ENCODE measurements at places on chromosomes 12 and 14. TPM values are rescaled to one million over a fixed set of nuclear protein-coding genes. Genes with fewer than 3 reads are reported as not detected.

- no peak for DNase-seq
These were observed 67.3 kb downstream of the HSPB8 start for GRCh38 chr12:119245904-119246494.

GRCh38 chr14:60956632-60957031 lies 24.2 kb downstream of the TRMT5 start:
- no peak for DNase-seq

The DPPA3 gene
- polyA plus RNA-seq: not detected

DNA sequence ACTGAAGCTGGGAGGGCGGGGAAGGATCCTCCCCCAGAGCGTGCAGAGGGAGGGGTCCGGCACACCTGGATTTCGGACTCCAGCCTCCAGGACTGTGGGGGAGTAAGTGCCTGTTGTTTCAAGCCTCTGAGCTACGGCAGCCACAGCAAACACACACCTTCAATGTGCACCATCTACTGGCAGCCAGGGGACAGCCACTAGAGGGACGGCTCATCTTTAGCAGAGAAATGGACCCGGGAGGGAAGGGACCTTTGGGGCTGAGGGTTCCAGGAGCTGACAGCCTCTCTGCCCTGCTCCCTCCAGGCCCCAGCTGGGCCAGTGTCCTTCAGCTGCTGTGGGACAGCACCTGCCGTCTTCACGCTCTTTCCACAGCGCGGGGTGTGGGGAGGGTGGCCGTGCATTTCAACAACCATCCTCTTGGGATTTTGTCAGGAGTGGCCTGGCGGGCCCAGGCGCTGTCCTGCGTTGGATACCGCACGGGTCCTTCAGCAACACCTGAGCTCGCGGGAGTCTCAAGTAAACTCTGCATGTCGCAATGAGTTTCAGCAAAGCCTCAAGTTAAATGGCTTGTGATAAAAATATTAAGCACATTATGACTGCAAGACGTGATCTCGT lies 209.2 kb upstream of the C14orf180 start:
- DNase-seq: no peak

- peak; percentile 76 for DNase-seq
These were observed 83.0 kb downstream of the LRRC9 start for GRCh38 chr14:60002819-60003492.

- DNase-seq: no peak
These were observed 777 bp downstream of the ASCL1 start for GRCh38 chr12:102958073-102958829.

The CCDC91 gene
- 22.1 TPM for polyA plus RNA-seq

- DNase-seq: no peak
These were observed 171.4 kb downstream of the EMP1 start for GRCh38 chr12:13367973-13368372.

- DNase-seq: no peak
These were observed 64.5 kb downstream of the SPTB start for GRCh38 chr14:64815257-64815656.

The ING4 gene
- polyA plus RNA-seq: 73.6 TPM

GRCh38 chr12:106901276-106901675 lies 54.4 kb upstream of the TMEM263 start:
- no peak for DNase-seq

The SLC6A15 gene
- polyA plus RNA-seq: 2.5 TPM

DNA sequence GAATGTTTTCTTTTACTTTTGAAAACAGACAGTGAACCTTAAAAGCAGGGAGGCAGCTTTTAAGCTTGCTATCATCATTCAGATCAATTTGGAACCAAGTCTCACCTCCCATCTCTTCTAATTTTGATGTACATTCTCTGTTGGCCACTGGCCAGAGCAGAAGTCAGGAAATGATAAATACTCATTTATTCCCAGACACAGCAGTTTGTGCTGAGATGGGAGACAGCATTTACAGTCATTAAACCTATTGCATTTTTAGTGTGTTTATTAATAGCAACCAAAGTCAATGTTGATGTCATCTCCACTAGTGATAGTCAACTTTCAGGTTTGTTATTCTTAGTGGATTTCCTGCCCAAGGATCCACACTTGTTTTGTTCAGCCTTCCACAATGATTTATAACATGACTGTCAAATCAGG lies 320.0 kb upstream of the ATP2B1 start:
- no peak for DNase-seq

DNA sequence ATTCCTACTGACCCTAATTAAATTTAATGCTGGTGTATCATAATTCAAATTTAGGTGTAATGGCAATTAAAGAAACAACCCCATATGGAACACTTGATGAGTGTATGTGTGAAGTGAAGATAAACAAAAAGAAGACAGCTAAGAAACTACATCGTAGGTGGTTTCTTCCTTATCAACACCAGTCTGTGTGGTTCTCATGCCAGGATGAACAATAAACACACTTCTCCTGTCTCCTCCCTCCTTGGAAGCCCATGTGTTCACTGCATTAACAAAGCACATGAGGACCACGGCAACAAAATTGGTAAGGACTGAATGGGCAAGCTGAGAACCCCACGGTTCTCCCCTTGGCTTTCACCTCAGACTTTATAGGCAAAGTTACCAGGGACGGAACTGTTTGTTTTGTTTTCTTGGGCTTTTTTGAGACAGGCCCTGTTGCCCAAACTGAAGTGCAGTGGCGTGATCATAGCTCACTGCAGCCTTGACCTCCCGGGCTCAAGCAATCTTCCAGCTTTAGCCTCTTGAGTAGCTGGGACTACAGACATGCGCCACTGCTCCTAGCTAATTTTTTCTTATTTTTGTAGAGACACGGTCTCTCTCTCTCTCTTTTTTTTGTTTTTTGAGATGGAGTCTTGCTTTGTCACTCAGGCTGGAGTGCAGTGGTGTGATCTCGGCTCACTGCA lies 71.0 kb downstream of the TRAFD1 start:
- DNase-seq: no peak

The KRT72 gene
- not detected for polyA plus RNA-seq

GRCh38 chr14:36816481-36816880 lies 154.8 kb downstream of the PAX9 start:
- no peak for DNase-seq

The SYCP3 gene
- 1.2 TPM for polyA plus RNA-seq

- DNase-seq: no peak
These were observed 34.7 kb upstream of the CDKN3 start for GRCh38 chr14:54362089-54362504.

GRCh38 chr12:32104572-32105355 lies 1.9 kb upstream of the BICD1 start:
- no peak for DNase-seq

GRCh38 chr12:101795786-101796185 lies 35.0 kb downstream of the GNPTAB start:
- DNase-seq: no peak

The WIF1 gene
- polyA plus RNA-seq: 26.8 TPM

DNA sequence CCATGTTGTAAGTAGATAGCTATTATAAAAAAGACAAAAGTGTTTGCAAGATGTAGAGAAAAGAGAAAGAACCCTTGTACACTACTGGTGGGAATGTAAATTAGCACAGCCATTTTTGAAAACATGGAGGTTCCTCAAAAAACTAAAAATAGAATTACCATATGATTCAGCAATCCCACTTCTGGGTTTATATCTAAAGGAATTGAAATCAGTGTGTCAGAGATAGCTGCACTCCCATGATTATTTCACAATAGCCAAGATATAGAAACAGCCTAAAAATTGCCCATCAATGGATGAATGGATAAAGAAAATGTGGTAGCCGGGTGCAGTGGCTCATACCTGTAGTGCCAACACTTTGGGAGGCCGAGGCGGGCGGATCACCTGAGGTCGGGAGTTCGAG lies 9.2 kb downstream of the PSMC6 start:
- DNase-seq: no peak

DNA sequence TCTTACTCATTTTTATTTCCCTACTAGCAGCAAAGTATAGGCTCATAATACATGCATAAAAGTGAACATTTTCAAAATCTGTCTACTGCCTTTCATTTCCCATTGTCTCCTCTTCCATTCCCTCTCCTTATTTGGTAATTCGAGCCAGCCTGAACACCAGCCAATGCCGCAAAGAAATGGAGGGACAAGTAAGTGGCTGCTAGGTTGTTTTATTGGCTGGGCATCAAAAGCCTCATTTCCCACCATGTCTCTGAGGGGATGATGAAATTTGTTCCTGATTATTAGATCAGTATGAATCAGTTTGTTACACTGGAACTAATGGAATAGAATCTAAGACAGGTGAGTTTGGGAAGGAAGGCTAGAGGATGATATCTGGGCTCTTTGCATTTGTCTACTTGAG lies 143.5 kb downstream of the KCNA5 start:
- no peak for DNase-seq

GRCh38 chr14:61483476-61483875 lies 162.1 kb downstream of the PRKCH start:
- DNase-seq: no peak

The CCDC175 gene
- not detected for polyA plus RNA-seq

DNA sequence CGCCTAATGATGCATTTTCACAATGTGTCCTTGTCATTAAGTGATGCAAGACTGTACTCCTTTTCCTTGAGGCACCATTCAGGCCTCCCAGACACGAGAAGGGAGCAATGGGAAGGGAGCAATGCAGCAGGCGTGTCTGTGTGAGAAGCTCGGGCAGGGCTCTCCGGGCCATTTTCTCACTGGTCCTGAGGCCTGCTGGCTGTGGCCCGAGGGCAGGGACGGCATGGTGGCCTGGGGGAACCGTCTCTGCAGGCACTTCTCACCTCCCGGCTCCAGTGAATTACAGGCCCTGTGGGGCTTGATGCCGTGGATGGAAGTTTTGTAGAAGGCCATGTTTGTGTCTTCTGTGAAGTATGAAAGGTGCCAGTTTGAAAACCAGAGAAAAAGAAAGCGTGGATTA lies 71.0 kb downstream of the ADGRD1 start:
- no peak for DNase-seq

GRCh38 chr14:52844262-52845060 lies 53.1 kb upstream of the GNPNAT1 start:
- DNase-seq: peak; percentile 37

The CTSG gene
- 2.4 TPM for polyA plus RNA-seq

GRCh38 chr12:6391013-6391412 lies 7.1 kb downstream of the LTBR start:
- DNase-seq: no peak

GRCh38 chr12:62767496-62767895 lies 167.5 kb downstream of the PPM1H start:
- no peak for DNase-seq

DNA sequence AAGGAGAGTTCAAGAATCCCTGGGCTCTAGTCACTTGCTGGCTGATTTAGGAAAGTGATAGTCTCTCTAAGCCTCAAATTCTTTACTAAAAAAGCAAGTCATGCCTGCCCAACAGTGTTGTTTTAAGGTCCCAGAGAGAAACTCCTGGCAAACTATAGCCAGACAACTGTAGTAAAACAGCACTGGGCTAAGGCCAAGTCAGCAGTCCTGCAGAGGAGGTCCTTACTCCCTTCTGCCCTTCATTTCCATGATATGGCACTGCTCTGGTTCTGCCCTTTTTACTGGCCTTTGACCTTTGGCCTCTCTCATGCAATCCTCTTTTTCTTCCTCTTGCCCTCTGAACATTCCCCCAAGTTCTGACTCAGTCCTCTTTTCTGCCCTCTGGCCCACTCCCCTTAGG lies 74.9 kb downstream of the VWF start:
- no peak for DNase-seq

The SERPINA3 gene
- not detected for polyA plus RNA-seq

GRCh38 chr14:94001016-94001415 lies 3.9 kb downstream of the CCDC197 start:
- no peak for DNase-seq

DNA sequence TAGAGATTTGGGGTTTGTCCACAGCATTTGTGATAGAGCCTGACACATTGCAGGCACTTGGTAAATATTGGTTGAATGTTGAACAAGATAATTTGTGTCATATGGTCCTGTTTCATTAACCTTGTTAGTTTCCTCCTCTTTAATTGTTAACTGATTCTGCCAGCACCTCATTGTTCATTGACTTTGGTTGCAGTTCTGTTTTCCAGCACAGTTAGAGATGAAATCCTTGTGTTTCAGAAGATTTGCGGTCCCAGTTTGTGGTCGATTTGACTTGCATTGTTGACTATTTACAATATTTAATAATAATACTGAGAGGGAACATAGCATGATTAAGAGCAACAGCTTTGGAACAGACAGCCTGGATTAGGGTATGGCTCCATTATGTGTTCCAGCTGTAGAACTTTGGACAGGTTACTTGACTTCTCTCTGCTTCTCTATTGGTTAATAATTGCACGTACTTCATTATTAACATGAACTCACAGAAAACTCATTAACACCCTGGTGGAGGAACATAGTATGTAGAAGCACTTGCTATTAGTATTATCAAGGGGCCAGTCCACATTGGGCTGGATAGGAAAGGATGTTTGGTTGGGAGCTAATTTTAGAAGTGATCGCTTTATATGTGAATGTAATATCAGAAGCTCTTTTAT lies 8.7 kb downstream of the DRAM1 start:
- DNase-seq: no peak

All from muscle of arm (tissue), 14 donors.